ENCODE measurements at places on chromosomes 5 and 9.

DNA sequence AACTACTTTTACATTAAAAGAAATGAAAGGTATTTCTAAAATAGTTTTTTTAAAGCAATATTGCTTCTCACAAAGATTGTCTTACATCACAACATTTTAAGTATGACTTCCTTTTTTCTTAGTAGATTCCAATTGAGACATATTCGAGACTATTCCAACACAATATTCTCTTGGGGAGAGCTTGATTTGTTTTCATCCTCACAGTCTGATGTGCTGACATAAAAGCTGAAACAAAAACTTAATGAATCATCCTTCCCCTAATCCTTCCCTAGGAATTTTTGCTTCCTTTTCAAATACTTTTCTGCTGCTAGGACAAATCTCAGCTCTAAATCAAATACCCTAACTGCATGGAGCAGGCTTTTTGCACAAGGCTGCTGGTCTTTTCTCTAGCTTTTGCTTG lies 245.8 kb upstream of the MAP3K1 start:
- DNase-seq = no peak

DNA sequence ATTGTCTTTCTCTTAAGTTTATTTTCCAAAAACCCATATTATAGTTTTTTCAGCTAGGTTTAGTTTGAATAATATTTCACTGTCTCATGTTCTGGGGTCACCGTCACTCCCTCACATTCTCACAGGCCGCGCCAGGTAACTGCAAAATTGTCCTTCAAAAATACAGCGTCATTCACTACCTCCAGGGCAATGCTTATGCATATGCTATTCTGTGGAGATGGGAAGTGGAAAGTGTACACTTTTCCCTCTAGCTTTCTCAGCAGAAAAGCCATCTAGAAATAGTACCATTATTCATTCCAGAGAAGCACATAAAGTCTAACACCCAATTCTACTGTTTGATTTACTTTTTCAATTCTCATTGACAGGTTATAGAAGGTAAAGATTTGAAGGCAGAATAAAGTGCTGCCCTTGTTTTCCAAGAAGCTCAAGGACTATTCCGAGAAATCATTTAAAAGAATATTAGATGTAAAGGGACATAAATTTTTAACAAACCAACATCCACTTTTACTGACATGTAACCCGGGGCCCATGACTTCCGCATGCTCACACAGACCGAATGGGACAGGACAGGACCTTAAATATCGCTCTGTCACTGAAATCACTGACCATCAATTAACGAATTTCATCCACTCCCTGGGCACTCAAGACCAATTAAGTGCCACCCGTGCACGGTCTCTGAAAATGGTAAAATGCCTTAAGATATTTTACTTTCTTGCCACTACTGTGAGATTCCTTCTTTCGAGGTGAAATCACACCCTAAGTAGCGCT lies 720 bp downstream of the NUDT12 start:
- no peak for DNase-seq

GRCh38 chr9:24298912-24299311 lies 246.8 kb downstream of the IZUMO3 start:
- DNase-seq = no peak

- no peak for DNase-seq
These were observed 113.8 kb upstream of the CPEB4 start for GRCh38 chr5:173774271-173774761.

- DNase-seq = no peak
These were observed 94.0 kb upstream of the SLC25A48 start for GRCh38 chr5:135740475-135740874.

DNA sequence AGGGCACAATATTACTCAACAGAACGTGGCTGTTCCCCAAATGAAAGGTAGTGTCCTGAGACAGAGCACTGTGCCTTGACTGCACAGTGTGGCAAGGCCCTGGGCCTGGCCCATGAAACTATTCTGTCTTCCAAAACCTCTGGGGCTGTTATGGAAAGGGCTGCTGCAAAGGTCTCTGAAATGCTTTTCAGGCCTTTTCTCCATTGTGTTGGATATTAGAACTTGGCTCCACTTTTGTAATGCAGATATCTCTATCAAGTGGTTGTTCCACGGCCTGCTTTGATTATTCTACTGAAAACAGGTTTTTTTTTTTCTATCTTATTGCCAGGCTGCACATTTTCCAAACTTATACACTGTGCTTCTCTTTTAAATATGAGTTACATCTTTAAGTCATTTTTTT lies 777.5 kb upstream of the TYRP1 start:
- no peak for DNase-seq

GRCh38 chr5:74420220-74420619 lies 220.3 kb downstream of the ENC1 start:
- DNase-seq = no peak

- no peak for DNase-seq
These were observed 310.6 kb downstream of the DIRAS2 start for GRCh38 chr9:90331826-90332575.

- DNase-seq = no peak
These were observed 94.5 kb downstream of the OSMR start for GRCh38 chr5:38940230-38940858.

GRCh38 chr5:119016125-119016774 lies 27.9 kb upstream of the DTWD2 start:
- DNase-seq = no peak

DNA sequence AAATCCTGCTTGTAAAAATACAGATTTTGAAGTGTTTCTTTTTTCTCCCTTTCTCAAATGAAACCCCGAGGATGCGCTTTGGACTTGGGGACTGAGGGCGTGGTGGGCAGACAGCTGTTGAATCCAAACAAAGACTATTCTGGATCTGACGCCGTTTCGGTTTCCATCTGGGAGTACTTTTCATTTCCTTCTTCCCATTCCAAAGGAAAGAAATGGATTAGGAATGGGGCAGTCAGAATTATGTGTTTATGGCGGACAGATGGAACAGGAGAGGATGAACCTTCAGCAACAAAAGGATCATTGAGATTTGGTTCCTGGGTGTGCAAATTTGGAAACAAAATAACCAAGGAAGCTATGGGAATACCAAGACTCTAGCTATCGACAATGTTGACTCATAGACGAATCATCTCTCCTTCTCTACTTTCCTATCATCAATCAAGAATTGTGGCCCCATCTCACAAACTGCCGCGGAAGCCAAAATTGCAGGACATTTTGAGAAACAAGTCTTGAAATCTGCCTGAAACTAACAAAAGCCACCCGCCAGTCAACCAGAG lies 300.6 kb downstream of the PARP8 start:
- DNase-seq = no peak

DNA sequence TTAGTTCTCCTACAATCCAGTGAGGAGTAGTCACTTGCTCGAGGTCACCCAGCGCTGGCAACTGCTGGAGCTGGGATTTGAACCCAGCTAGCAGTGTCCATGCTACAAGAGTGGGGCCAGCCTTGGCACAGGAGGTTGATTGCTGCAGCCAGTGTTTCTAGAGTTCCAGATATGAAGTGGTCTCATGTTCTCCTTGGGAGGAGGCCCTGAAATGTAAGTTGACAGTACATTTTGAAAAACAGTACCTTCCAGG lies 802 bp downstream of the CCDC107 start:
- no peak for DNase-seq

- no peak for DNase-seq
These were observed 143.9 kb upstream of the SLC1A3 start for GRCh38 chr5:36462295-36463021.

GRCh38 chr5:141508440-141508797 lies 19.5 kb downstream of the PCDHGC5 start:
- no peak for DNase-seq

DNA sequence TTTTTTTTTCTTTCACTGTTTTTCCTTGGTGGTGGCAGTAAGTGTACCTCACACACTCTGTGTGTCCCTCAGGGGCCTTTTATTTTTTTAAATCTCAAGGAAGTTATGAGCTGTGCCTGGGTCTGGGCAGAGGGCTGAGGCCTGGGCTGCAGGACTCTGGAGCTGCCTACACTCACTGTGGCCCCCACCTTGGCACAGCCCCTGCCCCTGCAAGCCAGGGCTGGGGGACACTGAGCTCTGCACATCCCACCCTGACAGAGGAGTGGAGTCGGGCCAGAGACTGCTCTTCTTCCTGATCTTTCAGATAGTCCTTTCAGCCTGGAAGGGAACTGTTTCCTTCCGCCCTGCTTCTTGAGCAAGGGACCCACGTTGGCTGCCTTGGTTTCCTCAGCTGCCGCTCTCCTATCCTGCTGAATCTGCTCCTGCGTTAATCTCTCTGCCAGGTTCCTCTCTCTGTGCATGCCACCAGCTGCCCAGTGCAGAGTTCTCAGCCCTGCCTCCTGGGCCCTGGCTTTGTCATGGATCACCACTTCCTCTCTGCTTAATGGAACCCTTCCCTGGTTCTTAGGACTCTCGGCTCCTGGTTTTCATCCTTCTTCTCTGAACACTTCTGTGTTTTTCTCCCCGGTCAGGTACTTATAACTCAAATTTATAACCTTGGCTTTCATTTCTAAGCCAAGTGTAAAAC lies 502.3 kb downstream of the DIRAS2 start:
- DNase-seq = no peak

DNA sequence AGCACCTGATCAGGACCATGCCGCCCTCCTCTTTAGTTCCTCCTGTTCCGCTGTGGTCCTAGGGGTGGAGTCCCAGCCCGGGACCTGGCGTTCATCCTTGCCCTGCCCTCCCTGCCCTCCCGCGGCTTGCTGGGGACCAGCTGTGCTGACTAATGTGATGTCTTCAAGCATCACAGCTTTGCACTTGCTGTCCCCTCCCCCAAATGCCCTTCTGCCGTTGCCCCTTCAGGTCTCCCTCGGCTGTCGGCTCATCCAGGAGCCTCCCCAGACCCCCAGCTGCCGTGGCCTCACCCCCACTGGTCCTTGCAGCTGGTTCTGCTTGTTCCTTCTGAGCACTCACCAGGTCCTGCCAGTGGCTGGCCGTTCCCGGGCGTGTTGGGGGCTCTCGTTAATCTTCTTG lies 19.9 kb downstream of the RXRA start:
- DNase-seq = no peak

DNA sequence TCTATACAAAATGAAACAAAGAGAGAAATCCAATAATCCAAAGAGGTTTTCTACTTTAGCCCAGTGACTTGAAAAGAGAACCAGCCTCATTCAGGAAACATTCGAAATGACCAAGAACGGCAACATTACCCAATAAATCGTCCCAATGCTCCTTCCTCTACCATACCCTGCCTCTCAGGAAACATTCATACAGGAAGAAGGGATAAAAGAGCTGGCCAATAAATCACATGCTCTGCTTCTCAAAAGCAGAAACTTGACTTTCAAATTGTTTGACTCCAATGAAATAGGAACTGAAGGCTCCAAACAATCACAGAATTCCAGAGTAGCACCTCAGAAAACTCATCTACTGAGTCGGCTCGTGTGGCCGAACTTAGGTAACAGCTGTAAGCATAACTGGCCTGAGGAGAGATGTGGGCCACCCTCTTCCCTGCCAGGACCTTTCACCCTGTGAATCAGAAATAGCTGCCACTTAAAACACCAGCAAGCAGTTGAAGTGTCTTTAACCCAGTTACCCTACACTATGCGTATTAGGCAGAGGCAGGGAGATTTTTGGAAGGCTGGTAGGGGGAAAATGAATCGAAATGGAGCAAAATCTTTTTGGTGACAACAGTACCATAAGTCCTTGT lies 14.6 kb downstream of the ARL15 start:
- no peak for DNase-seq

GRCh38 chr9:87801013-87801412 lies 75.1 kb downstream of the CTSL start:
- DNase-seq = no peak

DNA sequence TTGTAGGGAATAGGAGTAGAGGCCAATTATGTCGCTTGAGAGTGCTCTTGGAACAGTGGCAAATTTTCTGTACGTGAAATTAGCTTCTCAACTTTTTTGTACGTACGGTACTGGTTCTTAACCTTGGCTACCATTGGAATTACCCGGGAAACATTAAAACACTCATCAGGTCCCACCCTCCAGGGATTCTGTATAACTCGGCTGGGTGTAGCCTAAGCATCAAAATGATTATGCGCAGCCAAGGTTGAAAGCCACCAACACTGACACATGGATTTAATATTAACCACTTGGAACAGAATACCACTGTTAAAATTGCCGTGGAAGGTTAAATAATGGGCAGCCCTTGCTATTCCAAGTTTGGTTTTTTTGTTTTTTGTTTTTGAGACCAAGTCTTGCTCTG lies 17.4 kb downstream of the DNAJA1 start:
- DNase-seq = no peak

DNA sequence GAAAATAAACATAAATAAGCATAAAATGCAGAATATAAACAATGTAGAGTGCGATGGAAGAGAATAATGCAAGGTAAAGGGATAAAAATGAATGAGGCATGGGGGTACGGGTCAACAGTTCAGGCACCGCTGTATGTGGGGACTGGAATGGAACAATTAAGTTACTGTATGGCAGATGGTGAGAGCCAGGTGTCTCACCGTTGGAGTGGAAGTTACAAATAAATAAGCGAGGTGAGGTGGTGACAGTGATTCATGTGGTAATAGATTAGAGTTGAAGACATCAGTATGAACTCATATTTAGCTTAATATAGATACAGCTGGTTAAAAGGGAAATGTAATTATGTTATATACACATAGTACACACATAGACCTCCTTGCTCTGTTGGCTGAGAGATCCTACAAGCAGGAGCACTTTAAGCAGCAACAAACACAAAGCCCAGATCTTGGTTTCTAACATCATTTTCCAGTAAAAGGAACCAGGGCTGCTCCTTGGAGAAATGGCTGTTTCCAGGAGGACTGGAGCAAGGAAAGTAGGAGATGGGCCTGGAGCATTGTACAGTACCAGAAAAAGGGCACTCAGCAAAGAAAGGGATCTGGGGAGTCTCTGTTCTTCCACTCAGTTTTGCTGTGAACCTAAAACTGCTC lies 2.4 kb upstream of the OMD start:
- DNase-seq = no peak

DNA sequence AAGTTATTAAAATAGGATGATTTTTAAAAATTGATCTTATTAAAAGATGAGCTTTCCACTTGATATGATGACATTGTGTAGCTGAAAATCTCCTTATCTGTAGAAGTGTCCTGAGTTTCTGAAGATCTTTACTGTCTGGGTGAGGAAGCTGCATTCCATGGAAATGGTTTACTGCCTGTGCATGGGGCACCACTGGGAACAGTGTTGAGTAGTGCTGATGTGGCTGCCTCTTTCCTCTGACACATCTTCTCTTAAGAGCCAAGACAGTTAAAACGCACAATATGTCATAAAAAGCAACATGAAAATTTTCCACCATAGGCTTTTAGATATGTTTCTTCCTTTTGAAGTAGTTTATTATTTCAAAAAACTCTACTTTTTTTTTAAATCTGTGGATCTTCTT lies 24.6 kb downstream of the SECISBP2 start:
- no peak for DNase-seq

DNA sequence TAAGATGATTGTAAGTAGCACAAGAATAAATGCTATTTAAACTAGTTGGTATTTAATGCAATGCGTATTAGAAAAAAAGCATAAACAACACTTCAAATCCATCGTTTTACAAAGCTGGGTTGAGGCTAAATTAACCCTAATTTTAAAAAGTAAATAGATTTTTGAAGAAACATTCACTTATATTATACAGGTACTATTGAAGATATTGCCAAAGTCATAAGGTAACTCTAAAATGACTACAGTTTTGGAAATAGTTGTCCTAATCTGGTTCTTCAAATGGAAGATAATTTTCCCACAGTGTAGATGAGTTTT lies 20.1 kb downstream of the SLC38A9 start:
- DNase-seq = no peak

GRCh38 chr9:123508048-123508447 lies 152.1 kb downstream of the CRB2 start:
- DNase-seq = no peak

Measured in activated CD4-positive, CD25-positive, alpha-beta regulatory T cell treated with anti-CD3 and anti-CD28 coated beads, Interleukin-2, amount 50 U/mL, for 16 hours (primary cell).